Vagina (tissue), 2 donors: ENCODE measurements at places on chromosomes 6 and 20. TPM values are rescaled to one million over a fixed set of nuclear protein-coding genes. Genes with fewer than 3 reads are reported as not detected.

- DNase-seq, result no peak
Measured at GRCh38 chr6:117449549-117450439, 24.1 kb upstream of the ROS1 start.

DNA sequence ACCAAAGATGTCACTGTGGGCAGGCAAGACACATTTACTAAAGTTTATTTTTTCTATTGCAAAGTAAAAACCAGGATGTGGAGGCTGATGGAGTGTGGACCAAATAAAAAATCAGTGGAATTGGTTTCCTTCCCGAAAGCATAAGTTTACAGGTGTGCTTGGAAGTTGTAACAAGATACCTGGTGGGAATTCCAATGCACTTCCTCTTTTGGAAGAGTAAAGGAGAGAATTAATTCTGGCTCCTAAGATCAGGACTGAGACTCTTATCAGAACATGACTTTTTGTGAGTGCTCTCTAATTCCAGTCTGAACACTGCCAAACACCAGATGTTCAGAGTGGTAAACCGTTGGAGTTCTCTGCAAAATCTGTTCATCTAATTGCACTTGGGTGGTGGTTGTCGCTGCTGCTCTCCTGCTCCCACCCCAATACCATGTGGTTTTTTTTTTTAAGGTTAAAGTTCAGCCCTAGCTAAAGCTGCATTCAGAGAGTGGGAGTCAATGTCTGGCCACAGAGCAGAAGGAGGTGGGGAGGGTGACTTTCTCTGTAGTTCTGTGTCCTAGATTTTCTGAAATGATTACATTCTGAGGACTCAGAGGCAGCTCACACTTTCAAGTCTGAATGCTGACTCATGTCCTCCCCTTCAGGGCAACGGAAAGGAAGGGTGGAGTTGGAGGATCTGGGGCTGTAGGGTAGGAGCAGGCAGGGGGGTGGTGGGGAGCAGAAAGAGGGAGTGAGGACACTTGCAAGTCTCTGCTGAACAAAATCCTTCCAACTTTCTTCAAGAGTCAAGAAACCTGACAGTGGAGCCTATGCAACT lies 275.8 kb upstream of the PRDM1 start:
- no peak for DNase-seq

- no peak for DNase-seq
Measured at GRCh38 chr20:11700831-11701230, 216.9 kb upstream of the BTBD3 start.

GRCh38 chr6:33727126-33727525 lies 15.6 kb upstream of the UQCC2 start:
- DNase-seq, result no peak

- DNase-seq, result no peak
Measured at GRCh38 chr20:51666126-51666525, 102.1 kb downstream of the ATP9A start.

DNA sequence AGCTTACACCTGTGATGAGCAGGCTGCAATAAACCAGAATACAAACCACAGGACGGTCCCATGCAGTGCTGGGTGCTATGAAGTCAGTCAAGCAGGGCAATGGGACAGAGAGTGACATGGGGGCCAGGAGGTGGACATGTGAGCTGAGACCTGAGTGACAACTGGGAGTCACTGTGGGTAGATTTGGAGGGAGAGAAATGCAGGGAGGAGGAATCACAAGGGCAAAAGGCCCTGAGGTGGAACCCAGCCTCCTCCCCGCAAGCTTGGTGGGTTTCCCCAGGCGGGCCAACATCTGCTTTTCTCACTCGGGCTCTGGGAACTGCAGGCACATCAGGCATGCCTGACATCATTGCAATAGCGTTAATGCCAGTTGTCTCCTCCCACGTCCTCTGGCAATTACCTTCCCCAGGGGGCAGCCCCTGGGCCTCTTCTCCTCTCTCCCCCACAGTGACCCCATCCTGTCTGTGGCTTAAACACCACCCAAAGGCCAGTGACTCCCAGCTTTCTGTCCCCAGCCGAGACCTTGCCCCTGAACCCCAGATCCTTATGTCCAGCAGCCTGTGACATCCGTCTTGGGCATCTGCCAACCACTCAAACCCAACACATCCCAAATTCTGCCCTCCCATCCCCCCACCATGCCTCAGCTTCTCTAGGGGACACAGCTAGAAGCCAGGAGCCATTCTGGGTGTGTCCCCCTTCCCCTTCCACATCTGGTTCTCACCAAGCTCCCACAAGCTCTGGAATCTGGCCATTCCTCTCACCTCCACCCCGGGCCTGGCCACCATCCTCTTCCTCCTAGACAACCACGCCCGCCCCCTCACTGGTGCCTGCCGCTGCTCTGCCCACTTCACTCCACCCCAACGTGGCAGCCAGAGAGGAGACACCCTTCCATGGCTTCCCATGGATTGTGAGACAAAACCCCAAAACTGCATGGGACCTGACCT lies 28.2 kb downstream of the PDRG1 start:
- no peak for DNase-seq

GRCh38 chr6:148407372-148407771 lies 64.7 kb downstream of the SASH1 start:
- DNase-seq, result no peak

DNA sequence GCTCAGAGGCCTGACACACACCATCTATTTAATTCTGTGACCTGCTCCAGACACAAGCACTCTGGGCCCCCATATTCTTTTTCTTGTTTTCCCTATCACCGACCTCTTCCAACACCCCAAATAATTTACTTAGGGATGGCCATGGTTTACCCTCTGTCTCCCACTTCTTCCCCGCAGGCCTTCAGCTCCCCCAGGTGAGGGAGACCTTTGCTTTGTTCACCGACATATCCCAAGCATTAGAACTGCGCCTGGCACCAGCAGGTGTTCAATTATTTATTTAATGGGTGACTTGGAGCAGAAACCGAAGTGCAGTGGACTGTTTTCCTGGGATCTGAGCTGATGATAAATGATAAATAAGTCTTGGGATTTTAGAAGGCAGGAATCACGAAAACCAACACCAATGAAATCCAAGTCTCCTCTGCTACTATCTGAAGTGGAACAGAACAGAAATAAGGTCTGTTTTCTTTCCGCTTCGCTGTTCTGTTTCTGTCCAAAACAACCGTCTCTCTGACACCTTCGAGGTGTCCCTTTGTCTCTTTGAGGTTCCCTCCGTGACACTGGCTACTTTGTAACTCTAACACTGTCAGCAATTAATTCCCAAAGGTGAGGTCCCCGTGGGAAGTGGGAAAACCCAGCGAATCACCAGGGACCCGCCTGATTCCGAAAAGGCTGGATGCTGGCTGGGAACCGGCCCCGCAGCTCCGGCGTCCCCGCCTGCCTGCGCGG lies 1.1 kb upstream of the RIN2 start:
- DNase-seq, result peak; percentile 49

DNA sequence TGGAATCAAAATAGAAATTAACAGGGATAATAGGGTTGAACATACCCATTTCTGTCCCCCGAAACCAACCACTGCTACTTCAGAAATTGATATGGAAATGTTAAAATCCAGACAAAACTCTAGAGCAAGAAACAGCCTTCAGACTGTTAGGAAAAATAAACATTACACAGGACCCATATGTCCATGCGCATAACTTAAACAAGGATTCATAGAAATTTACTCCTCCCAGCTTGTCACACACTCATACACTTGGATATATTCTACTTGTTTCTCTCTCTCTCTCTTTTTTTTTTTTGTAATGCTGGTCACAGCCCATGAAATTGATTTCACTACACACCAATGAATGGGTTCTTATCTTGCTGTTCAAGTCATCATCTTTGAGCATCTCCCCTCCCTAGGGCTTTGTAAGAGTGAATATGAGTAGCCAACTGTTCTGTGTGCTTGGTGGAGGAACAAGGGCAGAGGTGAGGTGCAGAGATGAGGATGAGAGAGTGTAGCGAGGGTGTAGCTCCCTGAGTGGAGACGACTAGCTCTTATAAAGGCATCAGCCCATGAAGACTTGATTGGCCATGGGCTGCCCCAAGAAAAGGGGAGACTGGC lies 61.8 kb upstream of the MLN start:
- no peak for DNase-seq

DNA sequence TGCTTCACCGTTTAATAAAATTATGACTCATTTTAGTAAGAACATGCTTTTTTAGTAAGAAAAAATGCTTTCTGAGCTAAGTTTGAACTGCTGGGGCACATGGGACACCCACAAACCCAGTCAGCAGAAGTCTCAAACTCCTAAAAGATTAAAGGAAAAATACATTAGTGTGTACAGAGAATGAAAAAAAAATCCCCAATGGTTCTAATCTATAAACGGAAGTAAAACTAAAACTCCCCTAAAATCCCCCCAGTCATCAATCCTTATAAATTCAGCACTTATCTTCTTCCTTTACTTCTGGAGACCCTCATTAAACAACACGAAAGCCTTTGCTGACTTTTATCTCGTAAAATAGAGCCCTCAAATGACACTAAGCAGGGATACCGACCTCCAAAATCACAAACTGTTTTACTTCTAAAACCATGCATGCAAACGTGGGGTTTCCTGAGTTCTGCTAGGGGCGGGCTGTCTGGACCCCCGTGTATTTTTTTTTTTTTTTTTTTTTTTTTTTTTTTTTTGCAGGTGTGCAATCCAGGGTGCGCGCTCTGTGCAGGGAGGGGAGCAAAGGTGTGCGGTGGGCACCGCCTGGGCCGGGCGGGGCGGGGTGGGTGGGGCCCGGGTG lies 1.1 kb upstream of the MYB start:
- DNase-seq, result no peak

GRCh38 chr6:145729887-145730286 lies 5.4 kb downstream of the EPM2A start:
- no peak for DNase-seq

DNA sequence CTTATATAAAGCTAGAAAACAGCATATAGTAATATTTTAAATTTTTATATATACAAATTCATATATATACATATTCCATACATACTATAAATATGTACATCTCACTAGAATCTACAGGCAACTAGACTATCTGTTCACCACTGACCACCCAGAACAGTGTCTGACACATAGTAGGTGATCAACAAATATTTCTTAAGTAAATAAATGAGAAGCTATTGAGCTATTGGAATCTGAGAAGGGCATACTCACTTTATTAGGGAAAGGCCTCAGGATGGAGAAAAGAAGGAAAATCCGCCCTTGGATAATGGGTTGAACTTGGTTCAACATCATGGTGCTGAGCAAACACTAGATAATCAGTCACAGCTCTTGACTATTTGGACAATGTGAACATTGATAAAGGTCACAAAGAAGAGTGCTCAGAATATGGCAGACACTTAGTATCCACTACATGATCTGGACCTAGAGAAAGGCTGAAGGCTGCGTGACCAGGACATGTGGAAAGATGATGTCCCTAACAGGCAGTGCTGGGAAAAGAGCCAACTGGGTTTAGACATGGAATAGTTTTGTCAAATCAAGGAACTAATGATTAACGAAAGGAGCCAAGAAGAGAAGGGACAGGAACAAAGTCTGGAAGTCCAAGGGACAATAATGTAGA lies 186.1 kb downstream of the TASP1 start:
- no peak for DNase-seq

DNA sequence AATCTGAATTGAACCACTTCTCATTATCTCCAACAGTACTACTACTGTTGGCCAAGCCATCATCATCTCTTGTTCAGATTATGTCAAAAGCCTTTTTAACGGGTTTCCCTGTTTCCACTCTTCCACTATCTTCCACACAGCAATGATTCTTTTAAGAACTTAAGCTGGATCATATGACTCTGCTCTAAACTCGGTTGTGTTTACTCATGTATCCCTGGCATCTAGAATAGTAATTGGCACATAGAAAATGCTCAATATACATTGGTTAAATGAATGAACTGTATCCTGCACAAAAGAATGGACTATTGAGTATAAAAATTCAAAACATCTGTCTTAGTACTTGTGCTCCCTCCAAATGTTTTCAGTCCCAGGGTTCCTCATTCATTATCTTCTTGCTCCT lies 2.8 kb upstream of the COX7A2 start:
- no peak for DNase-seq

- DNase-seq, result no peak
Measured at GRCh38 chr20:37669062-37669772, 24.6 kb upstream of the CTNNBL1 start.

Gene RAET1L
- 8.3 TPM for total RNA-seq

Gene MCHR2
- total RNA-seq, result not detected

Gene TMC2
- total RNA-seq, result not detected
